Nucleus accumbens (tissue), 56 donors: ENCODE measurements at places on chromosomes 7 and 10.

DNA sequence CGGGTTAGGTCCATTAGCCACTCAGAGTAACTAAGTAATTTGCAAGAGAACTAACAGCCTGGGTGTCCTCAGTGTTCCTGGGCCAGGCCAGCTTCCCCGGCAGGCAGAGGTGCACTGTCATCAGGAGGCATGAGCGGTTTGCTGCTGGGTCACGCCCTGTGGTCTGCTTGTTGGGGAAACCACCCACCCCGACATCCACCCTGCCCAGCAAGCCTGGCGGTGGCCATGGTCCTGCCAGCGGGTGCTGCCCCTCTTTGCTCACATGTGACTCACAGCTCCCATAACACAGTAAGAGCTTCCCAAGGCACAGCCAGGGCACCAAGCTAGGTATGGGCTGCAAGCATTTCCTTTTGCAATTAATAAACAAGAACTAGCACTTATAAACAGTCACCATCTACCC lies 75.9 kb downstream of the RGS10 start:
- no peak for DNase-seq

GRCh38 chr7:139118234-139118804 lies 8.8 kb upstream of the ZC3HAV1 start:
- DNase-seq, result no peak

GRCh38 chr10:89710753-89711152 lies 9.4 kb downstream of the KIF20B start:
- DNase-seq, result no peak

DNA sequence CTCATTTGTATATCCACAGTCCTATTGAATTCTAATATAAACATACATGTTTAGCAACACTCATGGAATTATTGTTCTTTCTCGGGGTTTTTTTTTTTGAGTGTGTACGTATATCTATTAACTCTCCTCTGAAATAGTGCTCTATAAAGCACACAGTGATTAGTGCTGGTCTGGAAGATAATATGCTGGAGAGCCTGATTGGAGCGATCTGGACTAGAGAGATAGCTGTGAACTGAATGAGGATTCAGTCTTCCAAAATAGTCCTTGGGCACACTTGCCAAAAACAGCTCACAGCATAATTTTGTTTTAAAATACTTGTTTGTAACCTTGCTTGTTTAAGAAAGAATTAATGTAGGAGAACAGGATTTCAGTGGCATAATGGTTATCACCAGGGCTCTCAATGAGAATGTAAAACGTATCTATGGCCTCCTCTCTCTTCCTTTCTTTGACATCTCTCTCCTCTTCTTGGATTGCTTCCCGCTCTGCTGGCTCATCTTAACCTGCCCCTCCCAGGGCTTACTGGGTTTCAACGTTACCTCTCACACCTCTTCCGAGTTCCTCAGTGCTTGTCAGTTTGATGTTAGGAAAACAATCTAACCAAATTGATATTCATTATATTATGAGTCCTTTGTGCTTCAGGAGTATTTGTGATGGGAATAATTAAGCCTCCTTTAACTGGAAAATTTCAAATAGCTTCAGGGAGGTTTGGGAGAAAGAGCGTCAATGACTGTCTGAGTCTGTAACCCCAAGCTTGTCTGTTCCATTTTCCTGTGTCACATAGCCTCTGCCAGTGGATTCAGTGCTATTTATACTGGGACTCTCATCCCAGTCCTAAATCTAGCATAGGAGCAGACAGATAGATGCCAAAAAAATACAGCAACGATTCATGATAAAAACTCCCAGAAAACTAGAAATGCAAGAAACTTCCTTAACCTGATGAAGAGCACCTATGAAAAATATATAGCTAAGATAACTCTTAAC lies 16.2 kb upstream of the AGK start:
- no peak for DNase-seq

- DNase-seq, result no peak
Observed at GRCh38 chr10:86331861-86332260, 34.7 kb downstream of the GRID1 start.

- DNase-seq, result no peak
Observed at GRCh38 chr10:51800725-51801424, 101.5 kb upstream of the CSTF2T start.

DNA sequence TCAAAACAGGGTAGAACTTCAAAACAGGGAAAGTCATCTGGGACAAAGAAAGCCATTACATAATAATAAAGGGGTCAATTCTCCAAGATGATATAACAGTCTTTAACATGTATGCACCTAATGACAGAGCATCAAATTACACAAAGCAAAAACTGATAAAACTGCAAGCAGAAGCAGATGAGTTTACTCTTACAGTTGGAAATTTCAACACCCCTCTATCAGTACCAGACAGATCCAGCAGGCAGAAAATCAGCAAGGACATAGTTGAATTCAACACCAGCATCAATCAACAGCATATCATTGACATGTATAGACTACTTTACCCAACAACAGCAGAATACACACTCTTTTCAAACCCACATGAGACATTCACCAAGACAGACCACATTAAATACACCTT lies 233.0 kb upstream of the NEBL start:
- no peak for DNase-seq

DNA sequence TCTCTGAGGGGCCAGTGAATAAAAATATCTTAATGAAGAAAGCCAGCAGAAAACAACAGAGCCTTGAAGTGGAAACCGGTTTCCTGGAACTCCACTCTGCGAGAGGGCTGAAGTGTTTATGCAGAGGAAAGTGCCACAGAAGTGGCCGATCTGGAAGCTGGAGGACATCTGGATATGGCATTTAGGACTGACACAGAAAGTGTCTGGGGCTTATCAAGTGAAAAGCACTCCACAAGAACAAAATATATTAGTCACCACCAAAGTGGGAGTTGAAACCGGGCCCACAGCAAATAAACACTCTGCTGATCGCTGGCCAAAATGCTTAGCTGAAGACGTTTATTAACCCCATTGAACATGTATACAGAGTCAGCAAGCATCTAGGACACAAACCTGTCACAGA lies 7.8 kb downstream of the NOD1 start:
- no peak for DNase-seq

GRCh38 chr7:138204982-138205298 lies 128.7 kb downstream of the AKR1D1 start:
- no peak for DNase-seq

GRCh38 chr10:107418085-107418806 lies 253.7 kb upstream of the SORCS1 start:
- no peak for DNase-seq

DNA sequence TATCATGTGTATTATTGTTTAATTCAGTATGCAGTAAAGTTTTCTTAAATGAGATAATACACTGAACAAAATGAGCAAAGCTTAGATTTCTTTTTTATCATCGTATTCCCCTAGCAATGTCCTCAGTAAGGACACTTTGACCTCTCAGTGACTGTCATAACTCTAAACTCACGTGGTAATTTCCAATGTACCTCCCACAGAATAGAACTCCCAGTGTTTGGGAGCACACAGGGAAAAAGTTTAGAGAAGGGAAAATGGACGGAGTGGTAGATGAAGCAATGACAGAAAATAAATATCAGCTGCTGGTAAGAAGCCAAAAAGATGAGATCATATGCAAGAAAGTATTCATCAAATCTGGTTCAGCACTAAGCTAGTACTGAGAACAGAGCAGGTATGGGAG lies 758.6 kb upstream of the KCND2 start:
- no peak for DNase-seq

- peak; percentile 43 for DNase-seq
Observed at GRCh38 chr7:127252778-127253280, at the start of gene GRM8. Gene GRM8 (minus strand): TSS chr7:127252941.

- no peak for DNase-seq
Observed at GRCh38 chr10:77146712-77147336, 490.8 kb downstream of the KCNMA1 start.

DNA sequence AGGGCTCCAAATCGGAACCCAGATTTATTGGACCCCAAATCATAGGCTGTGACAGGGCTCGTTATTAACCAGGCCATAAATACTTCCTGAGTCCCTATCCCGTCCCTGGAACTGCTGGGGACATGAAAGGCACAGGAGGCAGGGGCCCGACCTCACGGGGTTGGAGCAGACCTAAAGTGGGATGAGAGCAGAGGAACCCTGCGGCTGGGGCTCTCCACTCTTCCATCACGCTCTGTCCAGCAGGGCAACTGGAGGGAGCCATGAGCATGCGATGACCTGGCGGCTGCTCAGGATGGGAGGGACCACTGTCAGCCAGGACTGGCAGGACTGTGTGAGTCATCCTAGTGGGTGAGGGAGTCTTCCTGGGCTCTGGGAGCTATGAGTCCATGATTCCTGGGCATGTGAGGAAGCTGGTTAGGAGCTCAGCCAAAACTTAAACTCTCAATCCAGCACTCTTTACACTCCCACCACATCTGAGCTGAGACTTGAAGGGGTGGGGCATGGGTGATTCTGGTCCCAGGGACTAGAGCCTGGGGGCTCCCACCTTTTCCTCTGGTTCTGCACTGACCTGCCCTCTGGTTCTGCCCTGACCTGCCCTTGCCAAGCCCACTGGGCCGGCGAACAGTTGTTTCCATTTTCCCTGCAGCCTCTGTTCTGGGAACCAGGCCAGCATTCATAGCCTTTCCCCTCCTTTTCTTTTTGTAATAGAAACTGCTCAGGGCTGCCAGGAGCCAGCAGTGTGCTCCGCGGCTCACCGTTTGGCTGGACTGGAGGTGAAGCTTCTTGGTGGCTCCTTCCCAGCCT lies 47.1 kb downstream of the SYPL1 start:
- peak; percentile 41 for DNase-seq

DNA sequence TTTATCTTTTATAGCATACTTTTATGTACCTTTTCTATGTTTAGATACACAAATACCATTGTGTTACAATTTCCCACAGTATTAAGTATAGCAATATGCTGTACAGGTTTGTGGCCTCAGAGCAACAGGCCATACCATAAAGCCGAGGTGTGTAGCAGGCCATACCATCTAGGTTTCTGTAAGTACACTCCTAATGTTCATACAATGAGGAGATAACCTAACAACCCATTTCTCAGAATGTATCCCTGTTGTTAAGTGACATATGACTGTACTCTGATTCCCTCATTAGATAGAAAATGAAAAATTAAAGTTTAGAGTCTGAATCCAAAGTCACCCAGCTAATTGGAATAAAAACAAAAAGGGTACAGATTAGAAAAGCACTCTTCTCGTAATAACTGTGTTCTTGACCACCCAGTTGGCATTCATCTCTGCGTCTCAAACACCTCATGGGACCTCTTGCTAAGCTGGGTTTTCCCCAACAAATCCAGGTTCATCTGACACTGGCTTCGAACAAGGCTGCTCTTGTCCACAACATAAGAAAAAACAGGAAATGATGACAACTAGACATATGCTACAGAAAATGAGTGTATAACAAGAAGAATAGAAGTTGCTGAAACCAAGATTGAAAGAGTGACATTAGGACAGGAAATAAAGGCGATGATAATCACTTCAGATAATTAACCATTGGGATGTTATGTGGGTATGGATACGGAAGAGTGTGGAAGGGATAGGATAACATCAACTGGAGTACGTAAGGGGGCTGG lies 1.4 kb downstream of the NDUFB8 start:
- DNase-seq, result no peak

DNA sequence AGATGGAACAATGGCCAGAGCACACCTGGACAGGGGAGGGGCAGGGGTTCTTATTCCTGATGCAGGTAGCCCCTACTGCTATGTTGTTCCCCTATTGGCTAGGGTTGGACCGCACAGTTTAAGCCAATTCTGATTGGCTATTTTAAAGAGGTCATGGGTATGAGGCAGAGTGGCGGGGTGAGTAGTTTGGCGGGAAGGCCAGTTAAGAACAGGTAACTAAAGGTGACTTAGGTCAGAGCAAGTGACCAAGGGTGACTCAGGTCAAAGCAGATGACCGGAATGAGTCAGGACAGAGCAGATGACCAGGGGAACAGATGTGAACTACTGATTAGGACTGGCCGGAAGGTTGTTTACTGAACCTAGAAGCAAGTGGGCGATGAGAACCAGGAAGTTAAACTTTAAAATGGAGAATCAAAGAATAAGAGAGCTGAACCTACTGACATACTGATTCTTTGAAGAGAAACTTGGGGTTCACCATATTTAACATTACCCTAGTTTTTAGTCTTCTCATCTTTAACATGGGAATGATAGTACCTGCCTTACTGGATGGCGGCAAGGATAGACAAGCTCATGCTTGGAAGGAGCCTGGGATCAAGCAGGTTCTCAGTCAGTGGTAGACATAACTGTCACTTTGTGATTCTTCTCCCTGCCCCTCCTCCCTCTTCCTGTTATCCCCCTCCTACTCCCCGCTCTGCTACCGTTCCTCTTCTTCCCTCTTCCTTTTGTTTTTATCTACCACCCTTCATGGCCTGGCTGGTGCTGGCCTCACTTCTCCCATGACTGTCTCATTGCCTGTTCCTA lies 55.0 kb downstream of the CCNY start:
- no peak for DNase-seq

GRCh38 chr10:72013202-72013945 lies 49.2 kb downstream of the CHST3 start:
- DNase-seq, result peak; percentile 41

GRCh38 chr7:29197916-29198315 lies 3.3 kb downstream of the CHN2 start:
- DNase-seq, result no peak

DNA sequence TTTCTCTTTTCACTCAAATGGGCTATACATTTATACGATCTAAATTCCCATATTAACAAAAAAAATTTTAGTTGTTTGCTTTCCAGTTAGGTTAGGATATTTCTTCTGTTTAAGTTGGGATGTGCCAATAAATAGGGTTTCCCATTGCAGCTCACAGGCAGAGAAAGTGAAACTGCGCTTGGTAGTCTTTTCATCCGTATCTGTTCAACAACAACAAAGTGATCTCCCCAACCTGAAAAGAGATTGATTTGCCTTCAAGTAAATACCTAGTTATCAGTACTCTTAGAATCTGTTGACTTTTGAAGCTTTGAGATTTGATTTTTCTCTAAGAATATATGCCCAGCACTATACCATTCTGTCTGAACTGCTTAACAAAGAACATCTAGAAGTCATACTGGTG lies 143.4 kb downstream of the DYNC1I1 start:
- no peak for DNase-seq

DNA sequence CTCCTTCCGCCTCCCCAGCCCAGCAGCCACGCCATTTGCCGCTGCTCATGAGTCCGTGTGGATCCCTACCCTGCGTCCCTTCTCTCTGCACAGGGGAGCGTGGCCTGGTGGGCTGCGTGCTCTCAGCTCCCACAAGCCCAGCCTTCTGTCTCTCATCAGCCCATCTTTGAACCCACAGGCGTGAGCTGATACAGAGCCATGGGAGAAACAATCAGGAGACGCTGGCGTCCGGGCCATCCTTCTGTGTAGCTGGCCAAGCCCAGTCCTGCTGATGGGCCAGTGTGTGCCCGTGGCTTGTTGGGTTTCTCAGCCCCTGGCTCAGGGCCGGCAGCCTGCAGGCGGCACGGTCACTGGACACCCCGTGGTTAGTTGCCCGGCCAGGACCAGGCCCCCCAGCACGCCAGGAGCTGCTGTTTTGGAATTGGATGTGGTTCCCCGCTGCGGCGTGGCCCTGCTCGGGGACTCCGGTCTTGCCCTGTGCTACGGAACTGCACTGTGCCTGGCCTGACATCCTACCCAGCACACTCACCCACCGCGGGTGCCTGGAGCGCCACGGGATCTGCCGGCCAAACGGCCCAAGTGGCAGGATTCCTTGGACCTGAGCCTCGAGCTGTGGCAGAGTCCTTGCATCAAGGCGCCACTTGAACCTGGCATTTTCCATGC lies 88.9 kb downstream of the ELFN1 start:
- no peak for DNase-seq
